ENCODE measurements at places on chromosomes 3 and 15.

DNA sequence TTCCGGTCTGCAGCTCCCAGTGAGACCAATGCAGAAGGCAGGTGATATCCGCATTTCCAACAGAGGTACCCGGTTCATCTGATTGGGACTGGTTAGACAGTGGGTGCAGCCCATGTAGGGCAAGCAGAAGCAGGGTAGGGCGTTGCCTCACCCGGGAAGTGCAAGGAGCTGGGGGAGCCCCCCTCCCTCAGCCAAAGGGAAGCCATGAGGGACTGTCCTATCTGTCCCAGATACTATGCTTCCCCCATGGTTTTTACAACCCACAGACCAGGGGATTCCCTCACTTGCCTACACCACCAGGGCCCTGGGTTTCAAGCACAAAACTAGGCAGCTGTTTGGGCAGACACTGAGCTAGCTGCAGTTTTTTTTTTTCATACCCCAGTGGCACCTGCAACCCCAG, 71.8 kb downstream of the CPNE4 start:
- no peak for DNase-seq

- DNase-seq = no peak
These were observed 33.5 kb downstream of the SLC9C1 start for GRCh38 chr3:112260563-112260962.

DNA sequence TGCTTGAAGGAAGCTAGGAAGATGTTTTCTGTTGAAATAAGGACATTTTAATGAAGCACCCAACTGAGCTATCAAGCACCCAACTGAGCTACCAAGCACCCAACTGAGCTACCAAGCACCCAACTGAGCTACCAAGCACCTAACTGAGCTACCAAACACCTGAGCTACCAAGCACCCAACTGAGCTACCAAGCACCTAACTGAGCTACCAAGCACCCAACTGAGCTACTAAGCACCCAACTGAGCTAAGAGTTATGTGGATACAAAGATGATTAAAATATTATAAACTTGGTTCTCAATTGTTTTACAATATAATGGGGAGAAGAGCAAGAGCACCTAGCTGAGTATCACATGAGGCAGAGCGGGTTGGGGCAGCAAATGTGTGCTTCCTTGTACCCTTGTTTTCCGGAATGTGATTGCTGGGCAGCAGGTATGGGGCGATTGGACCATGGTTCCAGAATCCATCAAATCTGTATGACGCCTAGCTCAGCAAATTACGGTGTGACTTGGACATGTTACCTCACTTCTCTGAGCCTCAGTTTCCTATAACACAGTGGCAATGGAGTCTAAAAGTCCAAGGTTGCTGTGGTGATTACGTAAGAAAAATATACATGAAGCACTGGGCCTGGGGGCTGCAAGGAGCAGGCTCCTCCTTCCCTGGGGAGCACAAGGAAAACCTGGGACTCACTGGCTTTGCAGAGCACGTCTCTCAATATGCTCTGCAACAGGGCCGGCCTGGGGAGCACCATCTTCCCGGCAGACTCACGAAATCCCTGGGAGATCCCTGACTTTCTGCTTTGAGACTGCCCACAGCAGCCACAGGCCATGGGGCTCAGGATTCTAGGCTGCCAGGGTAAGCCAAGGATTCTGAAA, 11.3 kb downstream of the BMF start:
- DNase-seq = no peak

- no peak for DNase-seq
These were observed 8.0 kb upstream of the KBTBD8 start for GRCh38 chr3:66989860-66990696.

DNA sequence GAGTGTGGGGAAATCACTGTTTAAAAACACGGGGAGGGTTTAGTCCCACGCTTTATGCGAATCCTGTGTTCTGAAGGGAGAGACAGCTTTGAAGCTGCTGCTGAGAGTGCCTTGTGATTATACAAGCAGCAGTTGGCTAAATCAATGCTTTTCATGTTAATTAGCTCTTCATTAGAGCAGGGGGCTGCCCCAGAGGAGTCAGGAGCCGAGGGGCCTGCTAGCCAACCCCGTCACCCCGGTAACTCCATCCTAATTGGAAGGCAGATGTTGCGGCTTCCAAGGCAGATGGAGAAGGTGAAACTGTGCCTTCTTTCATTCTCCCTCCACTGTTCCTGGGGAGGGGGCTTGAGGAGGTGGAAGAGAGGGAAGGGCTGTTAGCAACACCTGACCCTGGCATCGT, 92.4 kb upstream of the ANKRD34C start:
- no peak for DNase-seq

DNA sequence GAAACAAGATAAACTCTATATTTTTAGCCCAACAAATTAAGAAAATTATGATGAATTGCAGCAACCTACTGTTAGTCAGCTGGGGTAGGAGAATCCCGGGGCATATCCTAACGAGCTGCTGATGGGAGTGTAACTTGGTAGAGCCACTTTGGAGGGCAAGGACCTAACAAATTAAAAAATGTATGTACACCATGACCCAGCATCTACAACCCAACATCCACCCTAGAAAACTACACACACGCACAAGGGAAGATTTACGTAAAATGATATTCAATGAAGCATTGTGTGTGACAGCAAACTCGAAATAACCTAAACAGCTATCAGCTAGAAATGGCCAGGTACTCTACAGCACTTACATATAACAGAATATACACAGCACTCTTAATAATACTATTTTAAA, 1.9 kb downstream of the BCL2A1 start:
- DNase-seq = no peak

DNA sequence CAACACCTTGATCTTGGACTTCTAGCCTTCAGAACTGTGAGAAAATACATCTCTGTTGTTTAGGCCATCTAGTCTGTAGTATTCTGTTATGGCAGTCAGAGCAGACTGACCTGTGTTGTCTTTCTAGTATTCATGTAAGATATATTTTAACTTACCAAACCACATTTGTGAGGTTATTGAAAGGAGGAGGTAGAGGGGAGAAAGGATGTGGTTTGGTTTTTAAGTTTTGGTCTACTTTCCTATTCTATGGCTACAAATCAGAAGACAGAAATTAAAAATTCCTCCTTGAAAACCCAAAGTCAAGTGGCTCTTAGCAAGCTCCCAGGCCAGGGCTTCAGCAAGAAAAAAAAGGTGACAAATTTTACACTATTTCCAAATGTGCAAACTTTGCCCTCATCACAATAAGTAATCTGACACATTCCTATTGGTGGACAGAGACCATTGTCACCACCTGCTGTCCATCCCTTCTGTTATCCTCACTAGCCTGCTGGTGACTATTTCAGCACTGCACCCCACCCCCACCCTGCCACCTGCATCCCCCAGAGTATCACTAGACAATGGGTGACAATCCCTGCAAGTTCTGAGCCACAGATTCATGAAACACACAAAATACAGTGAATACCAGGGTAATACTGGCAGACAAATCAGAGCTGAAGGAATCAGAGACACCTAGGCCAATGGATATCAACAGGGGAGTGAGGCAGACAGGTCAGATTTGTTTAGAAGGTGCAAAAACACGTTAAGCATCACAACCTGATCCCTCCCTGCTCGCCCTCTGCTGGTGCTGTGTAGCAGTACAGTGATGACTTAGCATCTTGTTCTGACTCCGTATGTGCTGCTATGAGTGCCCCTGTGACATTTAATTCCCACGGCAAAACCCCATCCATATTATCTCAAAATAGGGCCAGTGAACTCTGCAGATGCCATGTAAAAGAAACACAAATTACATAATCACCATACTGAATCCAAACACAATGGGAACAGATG, 79.0 kb upstream of the DCLK3 start:
- peak; percentile 28 for DNase-seq

GRCh38 chr15:63942486-63943365, 103.6 kb downstream of the DAPK2 start:
- DNase-seq = no peak

GRCh38 chr15:22903961-22904534, 65.6 kb downstream of the NIPA2 start:
- DNase-seq = no peak

- DNase-seq = no peak
These were observed 35.5 kb upstream of the GNB4 start for GRCh38 chr3:179486806-179487205.

- DNase-seq = no peak
These were observed 22.4 kb downstream of the B3GNT5 start for GRCh38 chr3:183275418-183275817.

GRCh38 chr3:120093119-120093910, 932 bp downstream of the GSK3B start:
- peak; percentile 7 for DNase-seq

DNA sequence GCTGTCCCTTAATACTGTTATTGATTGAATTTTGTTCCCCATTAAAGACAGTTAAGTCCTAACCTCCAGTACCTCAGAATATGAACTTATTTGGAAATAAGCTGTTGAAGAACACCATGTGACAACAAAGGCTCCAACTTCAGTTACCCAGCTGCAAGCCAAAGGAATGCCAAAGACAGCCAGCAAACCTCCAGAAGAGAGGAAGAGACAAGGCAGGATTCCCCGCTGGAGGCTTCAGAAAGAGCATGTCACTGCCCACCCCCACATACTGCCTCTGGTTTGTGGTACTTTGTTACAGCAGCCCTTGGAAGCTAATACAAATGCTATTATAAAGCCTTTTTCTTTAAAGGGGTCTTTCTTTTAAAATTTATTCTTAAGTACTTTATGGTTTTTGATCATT, 18.4 kb upstream of the NEK10 start:
- DNase-seq = no peak

DNA sequence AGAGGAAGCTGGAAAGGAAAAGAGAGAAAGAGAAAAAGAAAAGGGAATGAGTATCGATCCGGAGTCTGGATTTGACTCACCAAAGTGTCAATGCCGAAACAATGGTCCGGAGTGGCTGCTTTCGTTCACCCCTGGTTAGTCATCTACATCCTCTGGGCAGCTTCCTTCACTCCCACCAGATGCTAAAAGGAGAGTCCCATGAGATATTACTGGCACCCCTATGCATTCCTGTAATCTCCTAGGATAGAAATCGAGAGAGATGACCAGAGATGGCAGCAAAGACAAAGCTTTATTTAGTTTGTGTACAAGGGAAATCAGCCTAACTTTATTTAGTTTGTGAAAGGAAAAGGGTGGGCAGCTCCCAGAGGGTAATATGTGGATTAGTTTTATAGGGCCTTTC, 622.2 kb downstream of the ZPLD1 start:
- DNase-seq = no peak

DNA sequence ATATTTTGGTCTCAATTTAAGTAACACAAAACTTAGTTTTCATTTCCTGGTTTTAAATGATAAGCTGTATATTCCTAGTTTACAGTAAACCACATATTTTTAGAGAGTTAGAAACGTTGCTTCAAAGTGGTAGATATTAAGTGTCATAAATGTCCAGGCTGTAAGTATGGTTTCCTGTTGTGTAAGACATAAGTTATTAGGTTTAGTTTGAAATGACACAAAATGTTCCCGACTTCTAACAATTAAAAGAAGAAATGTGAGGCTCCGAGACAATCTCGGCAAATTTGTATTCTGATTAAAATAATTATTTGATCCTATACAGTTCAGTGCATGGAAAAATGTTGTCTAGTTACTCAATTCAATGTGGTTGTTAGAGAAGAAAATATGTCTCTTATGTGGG, 387.3 kb downstream of the EPHA3 start:
- no peak for DNase-seq

GRCh38 chr3:153162513-153163392, 727 bp downstream of the RAP2B start:
- peak; percentile 7 for DNase-seq

- no peak for DNase-seq
These were observed 1.4 kb downstream of the PAQR5 start for GRCh38 chr15:69299943-69300588.

- no peak for DNase-seq
These were observed 119.8 kb upstream of the ALDH1A3 start for GRCh38 chr15:100759698-100760356.

GRCh38 chr3:135755330-135756105, 210.0 kb upstream of the PPP2R3A start:
- DNase-seq = no peak

DNA sequence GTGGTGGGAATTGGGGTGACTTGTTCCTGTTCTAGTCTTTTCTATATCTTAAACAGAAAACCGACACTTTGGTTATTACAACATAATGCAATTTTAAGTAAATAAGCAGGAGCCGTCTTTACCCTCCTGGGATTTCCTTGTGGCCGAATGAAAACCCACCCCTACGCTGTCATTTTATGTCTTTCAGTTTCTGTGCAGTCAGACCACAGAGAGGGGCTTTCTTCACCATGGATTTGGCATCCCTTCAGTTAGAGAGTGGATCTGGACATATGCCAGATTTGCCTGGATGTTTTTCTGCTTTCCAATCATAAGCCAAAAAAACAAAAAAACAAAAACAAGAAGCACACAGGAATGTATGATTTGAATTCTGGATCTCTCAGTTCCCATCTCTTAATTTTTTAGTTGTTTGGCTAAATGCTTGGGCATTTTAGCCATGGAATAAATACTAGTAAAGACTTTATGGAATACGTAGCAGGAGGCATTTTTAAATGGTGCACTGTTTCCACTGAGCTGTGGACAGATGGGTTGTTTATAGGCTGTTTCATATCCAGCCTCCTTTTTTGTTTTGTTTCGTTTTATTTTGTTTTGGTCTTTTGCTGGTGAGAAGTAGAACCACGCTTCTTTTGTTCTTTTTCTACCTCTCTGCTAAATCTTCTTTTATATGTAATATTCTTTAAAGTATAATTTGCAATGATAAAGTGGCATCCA, 272.9 kb downstream of the FEZF2 start:
- DNase-seq = no peak

- no peak for DNase-seq
These were observed 41.6 kb upstream of the CLSTN2 start for GRCh38 chr3:139893267-139893962.

GRCh38 chr3:45990181-45990580, 5.4 kb downstream of the FYCO1 start:
- DNase-seq = no peak

DNA sequence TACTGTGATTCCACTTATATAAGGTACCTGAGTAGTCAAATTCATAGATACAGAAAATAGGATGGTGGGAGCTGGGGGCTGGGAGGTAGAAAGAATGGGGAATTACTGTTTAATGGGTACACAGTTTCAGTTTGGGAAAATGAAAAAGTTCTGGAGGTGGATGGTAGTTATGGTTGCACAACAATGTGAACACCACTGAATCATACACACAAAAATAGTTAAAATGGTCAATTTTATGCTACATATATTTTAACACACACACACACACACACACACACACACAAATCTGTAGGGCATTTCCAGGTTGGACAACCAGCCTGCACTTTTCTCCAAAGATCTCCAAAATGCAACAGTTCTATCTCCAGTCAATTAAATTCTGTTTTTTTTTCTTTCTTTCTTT, 1.4 kb downstream of the CCDC32 start:
- no peak for DNase-seq

DNA sequence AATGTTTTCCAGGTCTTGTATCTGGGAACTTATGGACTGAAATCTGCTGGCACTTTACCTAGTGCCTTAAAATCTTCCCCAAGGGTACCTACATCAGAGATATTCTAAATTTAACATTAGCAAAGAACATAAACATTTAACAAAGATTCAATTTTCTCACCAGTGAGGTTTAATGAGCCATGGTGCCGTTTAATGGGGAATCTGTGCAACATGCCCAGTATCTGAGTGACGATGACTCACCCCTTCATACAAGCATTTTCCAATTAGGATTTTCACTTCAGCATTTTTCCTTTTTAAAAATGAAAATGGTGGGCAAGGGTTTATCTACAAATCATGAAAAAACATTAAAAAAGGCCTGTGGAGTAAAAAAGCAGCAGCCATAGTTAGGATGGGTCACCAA, 189.4 kb downstream of the SLC9A9 start:
- DNase-seq = no peak

All from stimulated activated CD4-positive, alpha-beta T cell treated with anti-CD3 and anti-CD28 coated beads, Interleukin-1b, Interleukin-23, amount 100 ng/mL, for 4 hours (primary cell).